ENCODE measurements at places on chromosomes 3 and 15.

DNA sequence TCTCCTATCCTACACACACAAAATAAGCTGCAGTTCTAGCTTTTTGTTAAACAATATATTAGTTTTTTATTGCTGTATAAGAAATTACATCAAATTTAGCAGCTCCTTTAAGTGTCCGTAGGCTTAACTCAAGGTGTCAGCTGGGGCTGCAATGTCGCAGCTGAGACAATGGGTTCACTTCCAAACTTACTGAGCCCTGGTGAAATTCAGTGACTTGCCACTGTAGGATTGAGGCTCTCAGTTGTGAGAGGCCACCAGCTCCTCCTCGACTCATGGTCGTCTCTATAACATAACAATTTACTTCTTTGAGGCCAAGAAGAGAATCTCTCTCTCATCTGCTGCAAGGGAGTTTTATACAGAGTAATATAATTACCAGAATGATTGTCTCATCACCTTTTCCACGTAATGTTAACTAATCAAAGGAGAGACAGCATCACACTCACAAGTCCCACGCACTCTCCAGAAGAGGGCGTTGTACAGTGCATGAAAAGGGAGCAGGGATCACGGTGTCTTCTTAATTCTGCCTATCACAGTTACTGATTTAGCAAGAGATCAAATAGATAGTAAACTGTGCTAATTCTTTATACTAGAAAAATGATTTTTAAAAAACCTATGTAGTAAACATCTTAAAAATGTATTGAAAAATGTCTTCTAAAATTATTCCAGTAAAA, 735.6 kb upstream of the GBE1 start:
- DNase-seq = no peak

- DNase-seq = no peak
These were observed 139.7 kb upstream of the CPNE4 start for GRCh38 chr3:132174500-132174899.

- DNase-seq = no peak
These were observed 74.8 kb upstream of the MAGI1 start for GRCh38 chr3:66113542-66113941.

DNA sequence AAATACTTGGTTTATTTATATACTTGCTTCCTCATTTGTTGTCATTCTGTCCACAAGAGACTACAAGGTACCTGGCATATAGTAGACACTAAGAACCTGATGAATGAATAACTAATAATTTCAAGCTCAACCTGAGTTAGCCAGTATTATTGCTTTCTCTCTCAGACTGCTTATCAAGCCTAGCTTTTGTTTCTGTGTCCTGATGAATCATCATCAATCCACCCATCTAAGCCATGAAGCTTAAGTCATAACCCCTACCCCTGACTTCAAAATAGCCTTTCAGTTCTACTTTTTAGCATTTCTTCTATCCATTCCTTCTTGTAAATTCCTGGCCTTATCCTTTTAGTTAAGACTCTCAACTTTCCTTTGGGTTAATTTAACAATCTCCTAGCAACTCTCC, 420.8 kb downstream of the EPHA6 start:
- DNase-seq = no peak

GRCh38 chr15:57403566-57404325, 27.4 kb downstream of the CGNL1 start:
- no peak for DNase-seq

DNA sequence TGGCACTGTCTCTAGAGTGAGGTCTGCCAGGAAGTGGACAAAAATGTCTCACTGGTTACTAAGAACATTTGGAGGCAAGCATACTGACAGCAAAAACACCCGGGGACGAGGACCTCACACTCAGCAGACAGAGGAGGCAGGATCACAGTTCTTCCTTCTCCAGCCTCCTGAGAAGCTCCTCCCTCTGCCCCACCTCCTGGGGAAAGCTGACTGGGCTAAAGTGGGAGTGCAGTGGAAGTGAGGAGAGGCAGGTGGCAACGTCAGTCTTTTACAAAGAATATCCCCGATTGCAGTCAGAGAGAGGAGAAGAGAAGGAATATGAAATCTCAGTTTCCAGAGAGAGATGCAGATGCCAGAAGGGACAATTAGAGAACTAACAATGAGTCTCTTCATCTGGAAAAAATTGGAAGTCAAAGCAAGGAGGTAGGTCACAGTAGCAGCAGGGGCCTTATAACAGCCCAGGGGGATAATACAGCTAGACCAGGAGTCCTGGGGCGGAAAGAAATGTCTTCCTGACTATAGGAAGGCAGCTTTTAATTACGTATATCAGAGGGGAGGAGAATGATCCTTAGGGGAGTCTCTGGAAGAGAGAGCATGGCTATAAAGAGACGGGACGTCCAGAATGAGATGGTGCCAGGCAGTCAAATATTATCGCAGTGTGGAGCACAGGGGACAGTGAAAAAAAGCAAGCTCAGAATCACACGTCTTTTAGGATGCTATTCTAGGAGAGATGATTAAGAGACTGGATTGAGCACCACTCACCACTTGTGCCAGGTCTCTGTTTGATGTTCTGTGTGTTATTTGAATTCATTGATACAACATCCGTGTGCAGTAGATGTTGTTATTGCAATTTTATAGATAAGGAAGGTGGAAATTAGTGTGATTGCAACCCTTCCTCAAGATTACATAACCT, 47.2 kb downstream of the LEO1 start:
- DNase-seq = no peak

GRCh38 chr3:192917028-192917403, 640 bp downstream of the MB21D2 start:
- DNase-seq = peak; percentile 51

DNA sequence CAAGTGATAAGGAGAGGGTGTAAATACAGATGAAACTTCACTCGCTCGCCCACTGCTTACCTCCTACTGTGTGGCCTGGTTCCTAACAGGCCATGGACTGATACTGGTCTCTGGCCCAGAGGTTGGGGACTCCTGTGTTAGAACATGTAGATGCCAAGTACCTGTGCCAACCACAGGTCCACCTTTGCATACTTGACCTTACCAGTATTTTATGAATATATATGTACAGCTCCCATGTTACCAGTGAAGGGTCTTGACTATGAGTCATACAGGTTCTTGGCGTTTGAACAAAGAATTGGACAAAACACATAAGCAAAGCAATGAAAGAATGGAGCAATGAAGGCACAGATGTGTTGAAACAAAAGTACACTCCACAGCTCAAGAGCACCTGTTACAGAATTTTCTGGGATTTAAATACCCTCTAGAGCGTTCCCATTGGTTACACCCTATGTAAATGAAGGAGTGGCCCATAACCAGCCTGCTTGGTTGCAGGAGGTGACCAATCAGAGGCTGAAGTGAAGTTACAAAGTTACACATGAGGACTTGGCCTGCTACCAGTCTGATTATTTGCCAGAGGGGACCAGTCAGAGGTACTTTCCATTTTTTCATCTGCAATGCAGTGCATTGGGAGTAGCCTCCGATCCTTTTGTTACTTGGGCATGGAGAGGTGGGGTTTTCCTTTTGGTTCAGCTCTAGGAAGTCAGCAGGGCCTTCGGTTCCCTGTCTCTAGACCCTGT, 1.7 kb upstream of the GFM1 start:
- no peak for DNase-seq

DNA sequence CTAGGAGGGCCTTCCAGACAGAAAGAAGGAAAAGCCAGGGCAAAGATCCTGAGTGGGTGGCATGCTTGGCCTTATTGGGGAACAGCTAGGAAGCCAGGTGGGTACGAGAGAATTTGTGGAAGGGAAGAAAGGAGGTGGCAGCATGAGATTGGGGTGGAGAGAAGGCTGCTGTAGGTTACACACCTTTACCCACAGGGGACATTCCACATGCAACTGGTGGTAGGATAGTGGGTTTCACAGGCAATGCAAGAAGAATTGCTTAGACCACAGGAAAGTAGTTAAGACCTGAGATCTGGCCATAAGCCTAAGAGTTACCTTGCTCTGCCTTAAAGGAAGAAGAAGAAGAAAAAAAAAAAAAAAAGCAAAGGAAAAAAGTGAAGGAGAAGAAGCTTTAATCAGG, 19.8 kb downstream of the ANP32A start:
- no peak for DNase-seq

DNA sequence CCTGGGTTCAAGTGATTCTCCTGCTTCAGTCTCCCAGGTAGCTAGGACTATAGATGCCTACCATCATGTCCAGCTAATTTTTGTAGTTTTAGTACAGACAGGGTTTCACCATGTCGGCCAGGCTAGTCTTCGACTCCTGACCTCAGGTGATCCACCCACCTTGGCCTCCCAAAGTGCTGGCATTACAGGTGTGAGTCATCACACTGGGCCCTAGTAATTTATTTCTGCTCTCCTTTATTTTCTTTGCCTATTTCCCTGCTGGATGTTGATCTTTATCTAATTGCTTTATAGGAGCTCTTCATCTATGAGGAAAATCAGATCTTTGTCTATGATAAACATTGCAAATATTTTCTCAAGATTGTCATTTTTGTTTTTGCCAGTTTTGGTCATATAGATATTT, 31.7 kb downstream of the UQCC5 start:
- no peak for DNase-seq

- DNase-seq = no peak
These were observed 162.4 kb upstream of the TGFBR2 start for GRCh38 chr3:30443756-30444673.

DNA sequence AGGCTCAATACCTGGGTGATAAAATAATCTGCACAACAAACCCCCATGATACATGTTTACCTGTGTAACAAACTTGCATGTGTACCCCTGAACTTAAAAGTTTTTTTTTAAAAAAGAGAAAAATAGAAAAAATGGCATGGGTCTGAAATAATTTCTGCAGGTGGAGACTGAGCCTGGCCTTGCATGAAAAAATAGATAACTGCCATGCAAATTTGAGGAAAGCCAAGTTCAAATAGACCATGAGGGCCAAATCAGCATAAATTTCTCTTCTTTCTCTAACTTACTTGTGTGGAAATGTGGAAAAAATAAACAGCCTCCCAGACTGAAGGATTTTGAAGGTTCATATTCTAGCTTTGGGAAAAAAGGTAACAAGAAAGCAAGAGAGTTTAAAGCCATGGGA, 744 bp upstream of the ACKR4 start:
- DNase-seq = no peak

GRCh38 chr3:128922804-128923459, 43.5 kb downstream of the ACAD9 start:
- peak; percentile 57 for DNase-seq

GRCh38 chr15:61301701-61302100, 72.6 kb upstream of the RORA start:
- DNase-seq = no peak
